CD4-positive, alpha-beta T cell treated with Interleukin-17A for 4 hours (primary cell): ENCODE measurements at places on chromosomes 4 and X.

GRCh38 chrX:100928660-100929613 is at the start of gene XKRX:
Gene XKRX (minus strand): TSS chrX:100928917. CDS start chrX:100928304, 613 bp downstream.
- peak; percentile 58 for DNase-seq

DNA sequence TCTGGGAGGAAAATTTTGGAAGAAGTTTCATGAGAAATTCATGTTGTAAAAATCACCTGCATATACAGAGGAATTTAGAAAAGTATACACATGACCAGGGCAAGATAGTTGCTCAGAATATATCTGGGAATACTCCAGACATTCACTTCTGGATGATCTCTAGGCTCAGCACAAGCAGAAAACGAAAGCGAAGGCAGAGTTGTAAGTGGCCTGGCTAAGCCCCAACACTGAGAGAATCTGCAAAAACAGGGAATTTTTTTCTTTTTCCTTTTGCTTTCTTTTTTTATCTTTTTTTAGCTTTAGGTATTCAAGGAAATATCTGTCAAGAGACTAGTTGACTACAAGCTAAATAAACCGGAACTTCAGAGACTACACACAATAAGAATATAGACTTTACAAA is 207.2 kb downstream of the FGF13 start:
- DNase-seq: no peak

GRCh38 chrX:48649102-48649501 is 34.5 kb upstream of the WAS start:
- no peak for DNase-seq

DNA sequence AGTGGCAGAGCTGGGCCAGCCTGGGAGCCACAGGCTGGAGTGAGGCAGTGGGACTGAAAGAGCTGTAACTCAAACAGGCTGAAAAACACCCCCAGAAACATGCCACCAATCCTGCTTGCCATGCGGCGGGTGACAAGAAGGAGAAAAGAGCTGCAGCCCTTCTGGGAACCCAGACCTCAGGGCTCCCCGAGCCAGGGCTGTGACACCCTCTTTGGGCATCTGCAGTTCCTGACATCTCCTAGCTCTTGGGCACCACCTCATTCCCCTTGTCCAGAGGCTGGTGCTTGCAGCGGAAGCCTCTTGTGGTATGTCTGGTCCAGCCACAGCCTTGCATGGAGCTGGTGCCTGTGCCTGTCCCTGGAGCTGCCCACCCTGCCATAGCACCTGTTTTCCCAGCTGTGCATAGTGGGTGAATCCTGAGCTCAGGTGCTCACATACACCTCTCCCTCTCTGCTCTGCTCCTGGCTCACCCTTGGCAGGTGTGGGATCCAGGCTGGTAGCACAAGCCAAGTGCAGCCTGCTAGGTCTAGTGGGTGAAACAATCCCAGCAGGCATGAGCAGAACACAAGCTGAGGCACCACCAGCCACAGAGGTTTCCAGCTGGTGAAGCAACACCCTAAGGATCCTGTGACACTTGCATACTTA is 149.0 kb downstream of the CXXC4 start:
- DNase-seq: no peak

DNA sequence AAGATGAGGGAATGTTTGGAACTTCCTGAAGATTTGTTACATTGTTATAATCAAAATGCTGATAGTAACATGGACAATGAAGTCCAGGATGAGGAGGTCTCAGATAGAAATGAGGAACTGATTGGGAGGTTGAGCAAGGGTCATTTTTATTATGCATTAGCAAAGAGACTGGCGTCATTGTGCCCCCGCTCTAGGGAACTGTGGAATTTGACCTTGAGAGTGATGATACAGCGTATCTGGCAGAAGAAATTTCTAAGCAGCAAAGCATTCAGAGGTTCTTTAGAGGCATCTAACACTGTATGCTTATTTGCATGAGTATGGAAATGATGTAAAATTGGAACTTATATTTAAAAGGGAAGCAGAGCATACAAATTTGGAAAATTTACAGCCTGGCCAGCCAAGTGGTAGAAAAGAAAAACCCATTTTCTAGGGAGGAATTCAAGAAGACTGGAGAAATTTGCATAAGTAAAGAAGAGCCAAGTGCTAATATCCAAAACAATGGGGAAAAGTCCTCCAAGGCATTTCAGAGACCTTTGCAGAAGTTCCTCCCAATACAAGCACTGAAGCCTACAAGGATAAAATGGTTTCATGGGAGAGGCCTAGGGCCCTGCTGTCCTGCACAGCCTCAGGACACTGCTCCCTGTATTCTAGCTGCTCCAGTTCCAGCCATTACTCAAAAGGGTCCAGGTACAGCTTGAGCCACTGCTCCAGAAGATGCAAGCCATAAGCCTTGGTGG is 483.0 kb upstream of the NDST4 start:
- no peak for DNase-seq

DNA sequence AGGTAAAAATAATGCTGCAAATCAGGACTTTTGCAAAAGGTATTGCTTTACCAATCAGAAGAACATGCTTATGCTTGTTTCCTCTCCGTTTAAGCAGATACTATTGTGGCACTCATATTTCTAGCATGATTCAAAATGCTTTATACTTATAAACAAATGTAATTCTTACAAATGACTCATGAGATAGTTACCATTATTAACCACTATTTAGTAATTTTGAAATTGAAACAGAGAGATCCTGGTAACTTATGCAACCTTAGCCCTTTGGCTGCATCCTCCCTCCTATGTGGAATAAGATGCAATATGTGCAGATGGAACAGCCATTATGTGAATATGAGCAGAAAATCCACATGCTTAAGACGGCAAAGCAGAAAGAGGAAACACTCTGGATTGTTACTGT is 164.7 kb downstream of the PCDH18 start:
- no peak for DNase-seq

GRCh38 chr4:26083987-26084386 is 170.0 kb downstream of the SMIM20 start:
- no peak for DNase-seq

GRCh38 chr4:1171311-1172227 is 814 bp downstream of the SPON2 start:
- peak; percentile 70 for DNase-seq

- DNase-seq: no peak
Observed at GRCh38 chrX:17968367-17968766, 107.3 kb upstream of the RAI2 start.

DNA sequence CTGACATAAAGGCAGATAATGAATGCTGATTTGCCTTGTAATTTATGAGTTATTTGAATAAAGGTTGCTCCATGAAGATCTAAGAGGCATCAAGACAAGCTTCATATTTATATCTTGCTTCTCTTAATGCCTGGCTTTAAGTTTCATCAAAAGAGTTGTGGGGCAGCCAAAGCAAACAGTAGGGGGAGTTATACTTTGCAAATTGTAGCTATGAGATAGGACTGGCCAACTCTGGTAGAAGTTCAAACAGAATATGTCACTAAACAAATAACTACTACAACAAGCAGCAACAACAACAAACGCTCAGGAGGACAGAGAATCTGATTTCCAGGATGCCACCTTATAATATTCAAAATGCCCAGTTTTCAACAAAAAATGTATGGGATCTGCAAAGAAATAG is 69.1 kb upstream of the PLAC1 start:
- DNase-seq: no peak

DNA sequence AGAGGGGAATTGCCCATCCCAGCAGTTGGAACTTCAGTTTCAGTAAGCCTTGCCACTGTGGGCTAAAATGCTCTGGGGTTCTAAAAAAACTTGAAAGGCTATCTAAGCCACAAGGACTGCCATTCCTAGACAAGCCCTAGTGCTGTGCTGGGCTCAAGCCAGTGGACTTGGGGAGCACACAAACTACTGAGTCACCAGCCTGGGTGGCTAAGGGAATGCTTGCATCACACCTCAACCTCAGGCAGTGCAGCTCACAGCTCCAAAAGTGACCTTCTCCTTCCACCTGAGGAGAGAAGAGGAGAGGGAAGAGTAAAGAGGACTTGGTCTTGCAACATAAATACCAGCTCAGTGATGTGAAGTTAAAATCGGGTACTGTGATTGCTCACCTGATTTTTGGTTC is 116.7 kb upstream of the GLRA2 start:
- no peak for DNase-seq

GRCh38 chr4:85615952-85616351 is 141.0 kb downstream of the ARHGAP24 start:
- DNase-seq: no peak

DNA sequence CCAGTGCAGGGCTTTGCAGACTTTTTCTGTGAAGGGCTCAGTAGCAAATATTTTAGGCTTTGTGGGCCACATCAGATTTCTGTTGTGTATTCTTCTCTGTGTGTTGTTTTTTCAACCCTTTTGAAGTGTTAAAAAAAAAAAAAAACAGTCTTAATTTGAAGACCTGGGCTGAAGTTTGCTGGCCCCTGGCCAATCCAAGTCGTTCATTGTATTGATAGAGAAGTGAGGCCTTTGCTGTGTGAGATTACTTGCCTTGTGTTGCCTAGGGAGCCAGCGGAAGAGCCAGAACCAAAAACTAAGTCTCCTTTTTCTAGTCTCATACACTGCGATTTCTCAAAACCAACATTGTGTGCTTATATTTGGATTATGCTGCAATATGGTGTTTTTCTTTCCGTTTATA is 46.9 kb downstream of the MTM1 start:
- no peak for DNase-seq

- DNase-seq: no peak
Observed at GRCh38 chr4:16897991-16898827, at the start of gene LDB2. Gene LDB2 (minus strand): TSS chr4:16898645.

- DNase-seq: peak; percentile 26
Observed at GRCh38 chrX:10095698-10096432, 60.9 kb upstream of the CLCN4 start.

GRCh38 chrX:137072396-137072795 is 38.6 kb upstream of the GPR101 start:
- DNase-seq: no peak

- DNase-seq: no peak
Observed at GRCh38 chrX:140477987-140478386, 26.9 kb downstream of the SOX3 start.

DNA sequence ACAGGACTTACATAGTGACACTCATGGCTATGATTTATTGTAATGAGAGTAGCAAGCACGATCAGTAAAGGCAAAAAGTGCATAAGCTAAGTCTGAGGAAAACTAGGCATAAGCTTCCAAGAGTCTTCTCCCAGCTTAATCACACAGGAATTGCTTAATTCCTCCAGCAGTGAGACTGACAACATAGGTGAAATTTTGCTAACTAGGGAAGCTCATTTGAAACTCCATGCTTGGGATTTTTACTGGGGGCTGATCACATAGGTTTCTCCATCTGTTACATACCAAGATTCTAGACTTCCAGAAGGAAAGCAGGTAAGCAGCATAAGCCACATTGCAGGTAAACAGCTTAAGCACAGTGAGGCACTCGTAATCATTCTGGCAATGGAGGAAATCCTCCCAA is 71.8 kb upstream of the FHDC1 start:
- DNase-seq: no peak

DNA sequence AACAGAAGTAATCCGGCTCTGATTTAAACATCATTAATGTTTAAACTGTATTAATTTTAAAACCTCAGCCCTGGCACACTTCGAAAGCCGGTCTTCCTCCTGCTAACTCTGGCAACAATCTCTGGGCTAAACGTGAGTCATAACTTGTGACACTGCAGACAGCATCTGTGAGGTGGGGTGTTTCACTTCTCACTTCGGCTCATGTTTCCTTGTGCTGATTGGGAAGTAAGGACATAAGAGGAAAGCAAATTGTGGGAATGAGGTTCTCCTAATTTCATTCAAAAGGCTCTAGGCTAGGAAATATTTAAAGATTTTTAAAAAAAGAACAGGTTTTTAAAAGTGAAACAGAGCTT is 139.9 kb upstream of the USP9X start:
- DNase-seq: no peak
